ENCODE measurements at places on chromosomes 12 and 14.

- DNase-seq, result no peak
These were observed 31.0 kb upstream of the DHRS4 start for GRCh38 chr14:23922545-23922944.

GRCh38 chr14:98103705-98104104 is 1168.3 kb downstream of the BCL11B start:
- DNase-seq, result no peak

DNA sequence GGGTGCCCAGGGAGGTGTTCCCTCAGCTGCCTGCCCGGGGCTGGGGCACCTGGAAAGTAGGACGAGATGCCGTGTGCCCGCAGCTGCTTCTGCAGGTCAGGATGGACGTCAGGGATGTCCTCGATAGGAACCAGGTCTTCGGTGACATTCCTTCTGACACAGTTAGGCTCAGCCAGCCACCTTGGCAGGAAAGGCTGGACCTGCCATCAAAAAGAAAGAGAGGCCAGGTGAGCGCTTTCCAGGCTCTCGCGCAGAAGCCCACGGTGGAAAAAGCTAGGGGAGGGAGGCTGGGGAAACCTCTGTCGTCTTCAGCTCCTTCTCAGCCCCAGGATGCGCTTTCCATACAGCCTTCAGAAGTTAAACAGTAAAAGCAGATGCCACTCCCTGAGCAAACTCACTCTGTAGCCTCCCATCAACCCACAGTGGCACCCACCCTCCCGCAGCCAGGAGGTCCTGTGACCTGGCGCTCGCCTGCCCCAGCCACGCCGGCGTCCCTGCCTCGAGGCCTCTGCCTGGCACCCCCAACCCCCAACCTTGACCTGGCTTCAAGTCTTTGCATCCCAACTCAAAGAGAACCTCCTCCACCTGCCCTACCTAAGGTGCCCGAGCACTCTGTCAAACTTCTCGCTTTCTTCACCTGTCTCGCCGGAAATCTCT is 1.3 kb downstream of the DDX51 start:
- no peak for DNase-seq

GRCh38 chr12:57893431-57894353 is 47.2 kb upstream of the CTDSP2 start:
- DNase-seq, result peak; percentile 97

GRCh38 chr14:50944647-50945413 is 547 bp upstream of the PYGL start:
- peak; percentile 55 for DNase-seq

DNA sequence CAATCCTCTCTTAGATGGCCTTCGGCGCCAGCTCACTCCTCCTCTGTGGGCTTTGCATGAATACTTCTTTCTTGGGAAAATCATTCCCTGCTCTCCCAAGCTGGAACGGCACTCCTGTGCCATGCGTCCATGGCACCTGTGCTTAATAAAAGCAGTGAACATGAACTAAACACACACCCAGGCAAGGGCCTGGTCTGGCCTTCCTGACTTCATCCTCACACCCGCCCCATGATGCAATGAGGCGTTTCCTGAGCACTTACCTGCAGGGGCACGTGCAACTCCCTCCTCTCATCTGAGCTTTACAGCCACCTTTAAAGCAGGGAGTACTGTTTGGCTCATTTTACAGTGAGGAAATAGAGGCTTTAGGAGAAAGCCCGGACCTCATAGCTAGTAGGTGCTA is 219.8 kb downstream of the SLC41A2 start:
- DNase-seq, result no peak

GRCh38 chr12:2858944-2859421 is 2.1 kb upstream of the TEX52 start:
- no peak for DNase-seq

DNA sequence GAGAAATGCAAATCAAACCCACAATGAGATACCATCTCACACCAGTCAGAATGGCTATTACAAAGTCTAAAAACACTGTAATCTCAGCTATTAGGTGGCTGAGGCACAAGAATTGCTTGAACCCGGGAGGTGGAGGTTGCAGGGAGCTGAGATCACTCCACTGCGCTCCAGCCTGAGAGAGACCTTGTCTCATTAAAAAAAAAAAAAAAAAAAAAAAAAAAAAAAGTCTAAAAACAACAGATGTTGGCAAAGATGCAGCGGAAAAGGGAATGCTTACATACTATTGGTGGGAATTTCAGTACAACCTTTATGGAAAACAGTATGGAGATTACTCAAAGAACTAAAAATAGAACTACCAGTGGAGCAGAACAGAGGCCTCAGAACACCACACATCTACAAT is 19.0 kb upstream of the ATF7 start:
- DNase-seq, result peak; percentile 24

GRCh38 chr14:34668111-34668510 is 38.2 kb upstream of the SNX6 start:
- DNase-seq, result peak; percentile 28

Data from fibroblast of pulmonary artery (primary cell).